HT1080 (cell line): ENCODE measurements at places on chromosomes 3 and 15.

DNA sequence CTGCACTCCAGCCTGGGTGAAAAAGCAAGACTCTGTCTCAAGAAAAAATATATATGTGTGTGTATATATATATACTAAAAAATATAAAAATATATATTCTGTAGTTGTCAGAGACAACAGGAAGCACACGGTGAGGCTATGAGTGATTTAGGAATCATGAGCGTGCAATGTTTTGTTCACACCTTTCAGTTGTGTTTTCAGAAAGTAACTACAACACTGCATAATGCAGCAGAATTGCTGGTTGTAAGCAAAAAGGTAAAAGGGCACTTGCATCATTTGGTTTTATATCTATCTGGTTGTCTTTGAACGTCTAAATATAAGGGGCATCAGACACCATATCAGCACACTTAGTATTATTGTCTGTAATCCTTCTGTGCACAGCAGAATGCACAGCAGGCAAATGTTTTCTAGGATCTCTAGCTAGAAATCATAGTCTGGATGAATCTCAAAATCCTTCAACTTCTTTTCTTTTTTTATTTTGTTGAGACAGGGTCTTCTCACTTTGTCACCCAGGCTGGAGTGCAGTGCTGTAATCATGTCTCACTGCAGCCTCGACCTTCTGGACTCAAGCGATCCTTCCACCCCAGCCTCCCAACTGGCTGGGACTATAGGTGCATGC, 44.8 kb downstream of the CCR3 start:
- no peak for DNase-seq

DNA sequence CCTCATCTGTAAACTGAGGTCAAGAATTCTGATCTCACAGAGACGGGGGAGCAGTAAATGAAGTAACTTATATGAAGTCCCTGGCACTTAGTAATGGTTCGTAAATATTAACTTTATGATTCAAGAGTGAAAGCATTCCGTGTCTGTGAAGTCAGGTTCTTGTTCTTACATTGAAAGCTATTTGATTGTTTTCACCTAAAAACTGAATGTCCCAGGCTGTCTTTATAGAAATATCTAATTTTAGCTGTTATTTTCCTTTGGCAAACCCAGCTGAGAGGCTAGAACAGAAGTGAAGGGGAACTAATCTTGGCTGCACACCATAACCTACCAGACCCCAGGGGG, 84.5 kb downstream of the CHSY1 start:
- DNase-seq: no peak

DNA sequence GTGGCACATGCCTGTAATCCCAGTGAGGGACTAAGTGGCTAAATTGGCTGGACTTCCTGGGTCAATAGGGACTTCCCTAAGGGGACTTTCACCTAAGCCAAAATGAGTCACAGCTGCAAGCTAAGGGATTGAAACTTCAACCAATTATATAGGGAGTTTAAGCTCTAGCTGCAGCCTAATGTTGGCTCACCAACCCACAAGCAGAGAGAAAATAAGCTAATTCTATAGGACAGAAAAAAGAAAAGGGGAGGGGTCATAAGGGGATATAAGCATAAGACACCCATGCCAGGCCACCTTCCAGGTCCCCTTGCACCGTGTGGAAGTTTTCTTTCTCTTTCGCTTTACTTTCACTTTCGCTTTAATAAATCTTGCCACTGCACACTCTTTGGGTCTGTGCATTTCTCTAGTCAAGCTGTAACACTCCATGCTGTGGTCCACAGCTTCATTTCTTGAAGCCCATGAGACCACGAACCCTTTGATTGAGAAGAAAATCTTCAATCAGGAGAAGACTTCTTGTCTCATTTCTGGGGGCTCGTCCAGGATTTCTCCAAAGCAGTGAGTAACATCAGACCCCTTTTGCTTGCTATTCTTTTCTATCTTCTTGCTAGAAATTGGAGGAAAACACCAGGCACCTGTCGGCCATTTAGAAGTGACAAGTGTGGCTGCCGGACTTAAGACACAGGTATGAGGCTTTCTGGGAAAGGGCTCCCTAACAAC, 192.3 kb downstream of the IGSF11 start:
- DNase-seq: peak; percentile 75

GRCh38 chr3:75001330-75001729, 386.9 kb upstream of the CNTN3 start:
- DNase-seq: no peak

GRCh38 chr3:94643400-94643799, 580.5 kb downstream of the NSUN3 start:
- DNase-seq: no peak

DNA sequence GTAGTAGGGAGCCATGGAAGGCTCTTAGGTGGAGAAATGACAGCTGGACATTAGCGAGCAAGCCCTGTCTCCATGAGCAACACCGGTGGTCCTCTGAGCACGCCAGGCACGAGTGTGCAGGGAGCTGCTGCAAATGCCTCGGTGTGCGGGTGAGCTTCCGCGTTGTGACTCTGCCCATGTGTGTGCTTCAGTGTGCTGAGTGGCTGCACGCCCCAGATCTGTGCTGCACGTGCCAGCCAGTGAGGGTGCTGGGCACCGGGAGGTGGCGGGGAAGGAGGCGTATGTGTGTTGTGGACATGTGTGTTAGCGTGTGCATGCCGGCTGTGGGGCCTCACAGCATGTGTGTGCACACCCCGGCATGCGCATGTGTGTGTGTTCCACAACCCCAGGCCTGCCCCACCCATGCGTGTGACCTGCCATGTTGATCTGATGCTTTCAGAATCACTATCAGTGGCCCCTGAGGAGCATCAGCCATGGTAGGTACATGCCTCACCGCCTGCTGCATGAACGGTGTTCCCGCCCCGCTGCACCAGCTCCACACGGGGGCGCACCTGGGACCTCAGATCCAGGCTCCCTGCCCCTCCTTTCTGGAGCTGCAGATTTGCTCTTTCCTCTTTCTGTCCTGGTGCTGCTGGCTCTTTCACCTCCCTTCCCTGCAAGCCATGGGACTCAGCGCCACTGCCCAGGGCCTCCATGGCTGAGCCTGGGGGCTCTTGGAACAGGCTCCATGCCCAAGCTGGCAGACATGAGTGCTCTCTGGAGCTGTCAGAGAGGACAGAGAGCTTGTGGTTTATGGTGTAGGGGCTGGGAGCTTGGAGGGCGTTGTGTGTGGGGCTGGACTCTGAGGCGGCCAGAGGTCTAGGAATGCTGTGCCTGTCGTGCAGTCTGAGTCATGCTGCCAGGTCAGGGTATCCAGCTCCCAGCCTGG, 169.4 kb downstream of the TBC1D2B start:
- peak; percentile 60 for DNase-seq

- DNase-seq: no peak
Measured at GRCh38 chr3:52279596-52279995, 1.1 kb upstream of the WDR82 start.

DNA sequence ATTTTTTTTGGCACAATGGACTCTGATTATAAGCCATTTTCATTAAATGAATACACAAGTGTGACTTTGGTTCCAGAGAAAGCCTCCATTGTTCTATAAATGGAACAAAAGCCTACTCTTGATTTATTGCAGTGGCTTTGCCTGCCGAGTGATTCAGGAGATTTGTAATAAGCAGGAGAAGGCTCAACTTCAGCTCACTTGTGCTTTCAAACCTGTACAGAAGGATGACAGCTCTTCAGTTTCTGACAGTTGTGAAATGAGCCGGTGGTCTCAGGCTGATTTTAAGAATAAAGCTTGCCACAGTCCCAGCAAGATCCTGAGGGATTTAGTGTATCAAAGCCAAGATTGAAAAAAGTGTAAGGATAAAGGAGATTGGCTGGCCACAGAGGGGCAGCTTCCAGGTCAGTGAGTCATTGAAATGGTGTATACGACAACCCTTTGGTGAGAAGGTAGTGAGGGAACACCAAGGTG, 438.8 kb upstream of the TGFBR2 start:
- DNase-seq: peak; percentile 62

DNA sequence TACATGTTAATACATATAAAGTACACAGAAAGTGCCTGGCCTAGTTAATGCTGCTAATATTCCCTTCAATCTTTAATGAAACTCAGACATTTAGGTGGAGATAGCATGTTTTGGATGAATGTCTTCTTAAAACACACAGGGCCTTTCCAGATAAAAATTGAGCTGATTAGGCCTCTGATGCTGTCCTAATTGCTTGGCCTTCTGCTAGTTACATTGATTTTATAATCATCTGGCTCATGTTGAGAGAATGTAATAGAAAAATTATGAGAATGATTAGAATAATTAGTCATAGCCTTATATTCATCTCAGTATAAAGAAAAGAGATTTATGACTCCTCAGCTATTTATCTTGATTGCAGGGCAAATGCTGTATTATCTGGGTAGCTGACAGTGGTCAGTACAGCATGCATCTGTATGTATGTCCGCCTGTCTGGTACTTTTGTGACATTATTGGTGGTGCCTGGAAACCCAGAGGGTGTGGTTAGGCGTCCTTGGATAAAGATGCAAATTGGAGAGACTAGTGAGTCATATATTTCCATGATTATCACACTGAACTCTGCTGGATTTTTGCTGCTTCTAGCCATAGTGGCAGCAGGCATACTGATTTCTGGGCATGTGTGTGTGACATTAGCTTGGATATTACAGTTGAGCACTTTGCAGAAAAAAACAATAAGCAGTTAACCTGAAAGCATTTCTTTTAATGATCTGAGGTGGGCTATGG, 120.8 kb downstream of the FEZF2 start:
- peak; percentile 9 for DNase-seq
